ENCODE measurements at places on chromosomes 12 and 14. TPM values are rescaled to one million over a fixed set of nuclear protein-coding genes. Genes with fewer than 3 reads are reported as not detected.

STON2 gene
- 46.7 TPM for total RNA-seq

DNA sequence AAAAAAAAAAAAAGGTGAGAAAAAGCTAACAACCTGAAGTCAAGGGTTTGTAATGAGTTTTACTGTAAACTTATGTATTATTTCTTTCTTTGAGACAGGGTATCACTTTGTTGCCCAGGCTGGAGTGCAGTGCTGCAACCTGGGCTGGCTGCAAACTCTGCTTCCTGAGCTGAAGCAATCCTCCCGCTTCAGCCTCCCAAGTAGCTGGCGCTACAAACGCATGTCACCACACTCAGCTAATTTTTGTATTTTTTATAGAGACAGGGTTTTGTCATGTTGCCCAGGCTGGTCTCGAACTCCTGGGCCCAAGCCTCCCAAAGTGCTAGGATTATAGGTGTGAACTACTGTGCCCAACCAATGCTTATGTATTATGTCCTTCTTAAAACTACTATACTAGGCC is 9.2 kb downstream of the ATF7 start:
- no peak for DNase-seq

- DNase-seq = peak; percentile 88
These were observed 325.8 kb upstream of the DIO3 start for GRCh38 chr14:101235335-101236103.

C12orf50 gene
- 0.12 TPM for total RNA-seq

GRCh38 chr14:49908433-49908782 is 15.5 kb downstream of the ARF6 start:
- no peak for DNase-seq

SERPINA3 gene
- 198 TPM for total RNA-seq

SCNN1A gene
- total RNA-seq = 196 TPM

- DNase-seq = no peak
These were observed 12.7 kb downstream of the HVCN1 start for GRCh38 chr12:110676171-110676570.

GRCh38 chr12:106343214-106343528 is 14.4 kb upstream of the POLR3B start:
- DNase-seq = no peak

DNA sequence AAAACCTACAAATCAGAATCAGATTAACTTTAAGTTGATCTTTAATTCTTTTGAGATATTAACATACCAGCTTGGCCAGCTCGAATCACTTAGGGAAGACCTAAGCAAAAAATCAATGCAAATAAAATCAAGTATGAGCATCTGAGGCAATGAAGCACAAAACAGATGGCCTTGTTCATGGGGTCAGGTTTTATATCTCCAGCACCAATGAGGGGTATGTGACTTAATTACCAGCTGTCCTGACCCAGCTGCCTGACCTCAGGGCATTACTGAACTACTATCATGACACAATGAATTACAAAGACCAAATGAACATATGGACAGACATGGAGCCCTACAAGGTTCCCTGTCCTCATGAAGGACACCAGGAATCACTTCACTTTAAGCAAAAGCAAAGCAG is 70.5 kb downstream of the FGD6 start:
- no peak for DNase-seq

DNA sequence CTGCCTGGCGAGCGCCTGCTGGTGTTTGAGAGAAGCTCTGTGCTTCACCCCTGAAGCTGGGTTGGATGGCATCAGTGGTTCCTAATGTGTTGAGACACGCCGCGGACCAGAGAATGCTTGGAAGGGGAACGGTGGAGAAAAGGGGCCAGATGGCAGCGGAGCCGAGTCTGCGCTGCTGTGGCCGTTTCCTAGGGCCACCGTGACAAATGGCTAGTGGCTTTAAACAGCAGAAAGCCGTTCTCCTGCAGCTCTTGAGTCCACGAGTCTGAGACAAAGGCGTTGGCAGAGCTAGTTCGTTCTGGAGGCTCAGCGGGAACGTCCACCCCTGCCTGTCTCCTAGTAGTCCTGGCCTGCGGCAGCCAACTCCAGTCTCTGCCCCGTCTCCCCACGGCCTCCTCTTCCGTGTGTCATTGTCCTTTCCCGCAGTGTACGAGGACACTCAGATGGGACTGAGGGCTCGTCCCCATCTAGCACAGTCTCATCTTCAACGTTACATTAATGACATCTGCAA is 103.6 kb downstream of the ADGRD1 start:
- no peak for DNase-seq

LRRC9 gene
- total RNA-seq = not detected

GRCh38 chr12:70652451-70652850 is 15.2 kb upstream of the PTPRB start:
- DNase-seq = no peak

DNA sequence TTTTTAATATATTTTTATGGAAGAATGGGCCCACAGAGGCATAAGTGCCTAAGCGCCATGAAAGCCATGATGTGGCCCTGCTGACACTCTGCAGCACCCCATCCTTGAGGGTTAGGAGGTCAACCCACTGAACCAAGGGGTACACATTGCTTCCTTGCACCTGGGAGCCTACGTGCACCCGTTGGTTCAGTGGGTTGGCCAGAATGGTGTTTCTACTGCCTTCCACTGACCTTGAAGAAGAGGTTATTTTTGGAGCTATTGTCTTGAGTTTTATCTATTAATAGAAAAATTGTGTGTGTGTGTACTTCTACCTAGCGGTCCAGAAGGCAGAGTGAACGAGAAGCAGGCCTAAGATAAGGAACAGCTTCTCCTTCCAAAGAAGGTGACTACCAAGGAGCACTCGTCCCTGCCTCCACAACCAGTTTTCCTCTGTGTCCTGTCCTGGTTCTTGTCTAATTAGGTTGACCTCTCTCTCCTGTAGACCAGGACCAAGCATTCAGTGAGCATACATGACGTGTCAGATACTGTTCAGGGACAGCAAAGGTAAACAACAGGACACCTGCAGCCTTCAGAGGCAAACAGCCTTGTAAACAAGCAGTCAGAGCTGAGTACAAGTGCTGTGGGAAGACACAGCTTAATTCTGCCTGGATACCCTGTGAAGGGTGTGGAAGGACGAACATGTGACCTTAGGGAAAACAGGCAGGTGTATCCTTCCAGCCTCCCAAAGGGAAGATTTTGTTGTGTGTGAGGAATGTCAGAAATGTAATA is 30.4 kb upstream of the PLEK2 start:
- no peak for DNase-seq

MYF6 gene
- total RNA-seq = not detected

All from left lung (tissue), 14 donors.